HL-60 (cell line): ENCODE measurements at places on chromosomes 16 and 17.

DNA sequence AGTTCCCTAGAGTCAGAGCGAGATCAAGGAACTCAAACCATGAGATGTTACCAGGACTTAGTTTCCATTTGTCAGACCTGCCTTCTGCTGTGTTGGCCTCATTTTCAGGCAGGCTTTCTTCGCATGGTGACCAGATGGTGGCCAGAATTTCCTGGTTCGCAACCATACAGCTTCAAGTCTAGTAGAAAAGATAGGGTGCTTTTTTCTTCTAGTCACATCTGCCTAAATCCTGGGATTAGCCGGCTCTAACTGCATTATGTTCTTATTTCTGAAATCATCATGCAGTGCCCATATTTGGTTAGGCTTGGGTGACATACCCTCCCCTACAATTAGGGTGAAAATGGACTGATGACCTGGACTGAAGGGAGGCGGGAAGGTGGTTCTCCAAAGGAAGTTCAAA, 131.5 kb downstream of the SHISA9 start:
- no peak for DNase-seq

GRCh38 chr17:48549281-48549630, 4.3 kb upstream of the HOXB2 start:
- DNase-seq = no peak

DNA sequence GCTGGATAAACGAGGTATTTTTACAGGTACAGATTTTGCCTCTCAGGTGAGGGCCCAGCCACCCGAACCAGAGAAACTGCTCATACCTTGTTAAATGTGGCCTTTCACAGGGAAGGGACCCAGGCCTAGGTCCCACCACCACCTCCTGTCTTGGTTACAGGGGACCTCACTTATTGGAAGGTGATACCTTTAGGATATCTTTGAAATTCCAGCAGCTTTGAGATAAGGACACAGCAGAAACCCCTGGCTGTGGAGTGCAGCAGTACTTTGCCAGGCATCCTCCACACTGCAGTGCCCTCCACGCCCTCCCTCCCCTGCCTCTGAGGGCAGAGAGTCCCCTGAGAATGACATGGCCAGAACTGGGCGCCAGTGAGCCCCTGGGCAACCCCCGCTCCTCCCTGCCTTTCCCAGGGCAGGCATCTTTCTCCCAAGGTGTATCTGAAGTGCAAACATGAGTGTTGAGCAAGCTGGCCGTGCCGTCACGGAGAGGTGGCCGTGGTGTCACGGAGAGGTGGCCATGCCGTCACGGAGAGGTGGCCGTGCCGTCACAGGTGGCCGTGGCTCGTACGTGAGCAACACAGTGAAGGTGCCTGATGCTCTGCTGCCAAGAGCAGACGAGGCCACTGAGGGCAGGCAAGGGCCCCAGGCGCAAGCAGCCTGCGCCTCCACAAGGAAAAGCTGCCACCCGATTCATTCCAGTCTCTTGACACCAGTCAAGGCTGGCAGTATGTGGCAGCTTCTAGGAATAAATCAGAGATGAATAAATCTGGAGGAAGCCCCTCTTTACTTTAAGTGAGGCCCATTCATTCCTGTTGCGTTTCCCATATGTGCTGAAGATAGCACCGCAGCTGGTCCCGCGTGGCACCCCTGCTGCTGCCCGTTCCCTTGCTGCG, 134.5 kb upstream of the CHMP6 start:
- no peak for DNase-seq

- no peak for DNase-seq
Measured at GRCh38 chr16:380762-381011, 1.1 kb downstream of the PGAP6 start.

DNA sequence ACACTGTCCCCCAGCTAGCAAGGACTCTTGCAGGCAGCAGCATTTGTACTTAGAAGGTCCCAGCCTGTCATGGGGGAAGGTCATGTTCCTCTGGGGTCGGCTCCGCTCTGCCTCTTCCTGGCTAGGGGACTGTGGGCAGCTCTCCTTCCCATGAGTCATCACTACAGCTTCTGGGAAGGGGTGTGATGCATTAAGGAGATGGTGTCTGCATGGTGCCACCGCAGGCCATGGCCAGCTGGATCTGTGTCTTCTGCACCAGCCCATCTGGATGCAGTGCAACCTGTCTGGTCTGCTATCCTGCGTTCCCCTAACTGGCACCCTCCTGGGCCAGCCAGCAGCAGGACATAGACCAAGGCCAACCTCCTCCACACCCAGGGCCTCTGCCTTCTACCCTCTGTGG, 6.3 kb downstream of the STARD3 start:
- DNase-seq = no peak

- peak; percentile 79 for DNase-seq
Measured at GRCh38 chr16:10876799-10877341, at the start of gene CIITA. Gene CIITA, plus strand, starts transcription at chr16:10877202. Its CDS starts 129 bp downstream, at chr16:10877331.

DNA sequence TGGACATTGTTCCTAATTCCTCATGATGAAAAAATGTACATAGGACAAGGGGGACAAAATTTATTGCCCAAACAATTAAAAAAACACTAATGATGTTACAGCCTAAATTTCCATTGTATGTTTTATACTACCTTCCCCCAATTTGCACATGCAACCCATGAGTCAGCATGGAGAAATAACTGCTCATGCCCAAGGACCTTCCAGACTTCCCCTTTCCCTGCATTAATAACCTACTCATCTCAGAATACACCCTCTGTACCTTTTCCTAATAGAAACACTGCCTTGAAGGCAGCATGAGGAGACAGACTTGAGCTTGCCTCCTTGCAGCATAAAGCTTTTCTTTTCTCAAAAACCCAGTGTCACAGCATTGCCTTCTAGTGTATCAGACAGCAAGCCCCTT, 2402.8 kb downstream of the TP53TG3F start:
- peak; percentile 11 for DNase-seq

GRCh38 chr16:28288114-28288513, 4.2 kb upstream of the SBK1 start:
- DNase-seq = no peak

- no peak for DNase-seq
Measured at GRCh38 chr17:44071198-44071520, 624 bp downstream of the G6PC3 start.

- no peak for DNase-seq
Measured at GRCh38 chr17:77679589-77679988, 278.9 kb upstream of the TNRC6C start.

- no peak for DNase-seq
Measured at GRCh38 chr16:62149631-62150030, 113.4 kb upstream of the CDH8 start.

DNA sequence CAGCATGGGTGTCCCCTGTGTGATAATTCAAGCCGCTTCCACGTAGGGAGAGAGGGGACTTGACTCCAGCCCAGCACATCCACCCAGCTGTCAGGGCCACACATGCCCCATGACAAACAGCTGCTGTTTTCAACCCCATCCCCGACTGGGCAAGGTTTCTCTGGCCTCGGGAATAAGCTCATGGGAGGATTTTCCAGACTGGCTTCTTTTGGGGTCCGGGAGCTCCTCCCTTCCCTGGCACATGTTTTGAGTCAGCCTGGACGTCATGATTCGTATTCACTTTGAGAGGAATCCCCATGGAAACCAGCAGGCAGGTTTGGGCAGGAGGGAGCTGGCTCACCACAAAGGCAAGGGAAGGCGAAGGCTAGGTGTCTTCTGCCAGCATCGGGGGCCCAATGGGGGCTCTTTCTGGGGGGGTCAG, 156.4 kb downstream of the CMIP start:
- no peak for DNase-seq

DNA sequence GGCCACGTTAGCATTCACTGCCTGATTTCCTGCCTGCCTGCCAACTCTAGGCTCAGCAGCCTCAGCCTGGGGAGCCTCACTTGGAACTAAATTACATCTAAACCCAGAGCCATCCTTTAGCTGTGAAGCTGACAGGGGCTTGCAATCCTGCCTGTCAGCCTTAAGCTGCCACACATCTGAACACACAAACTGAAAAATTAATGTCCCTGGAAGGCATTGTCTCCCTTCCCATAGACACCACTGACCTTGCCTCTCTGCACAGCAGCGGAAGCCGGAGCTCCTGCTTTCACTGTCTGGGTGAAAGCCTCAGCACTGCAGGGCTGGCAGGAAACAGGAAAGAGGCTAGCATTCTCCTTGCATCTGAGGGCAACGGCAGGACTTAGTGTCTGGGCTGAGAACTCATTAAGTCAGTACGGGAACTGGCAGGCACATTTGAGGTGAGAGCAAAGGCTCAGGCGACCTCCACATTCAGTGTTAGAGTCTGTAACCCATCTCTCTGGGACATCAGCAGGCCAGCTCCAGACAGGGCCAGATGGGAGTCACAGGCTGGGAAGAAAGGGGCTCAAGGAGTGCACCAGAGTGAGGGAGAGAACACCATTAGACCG, 452.4 kb upstream of the C16orf82 start:
- DNase-seq = no peak

- peak; percentile 15 for DNase-seq
Measured at GRCh38 chr16:68190081-68190480, 45.8 kb downstream of the ESRP2 start.

- DNase-seq = no peak
Measured at GRCh38 chr17:1324201-1324771, 44.8 kb downstream of the TRARG1 start.

- no peak for DNase-seq
Measured at GRCh38 chr16:67730326-67730725, 11.2 kb upstream of the GFOD2 start.
